ENCODE measurements at places on chromosomes 12 and 14.

DNA sequence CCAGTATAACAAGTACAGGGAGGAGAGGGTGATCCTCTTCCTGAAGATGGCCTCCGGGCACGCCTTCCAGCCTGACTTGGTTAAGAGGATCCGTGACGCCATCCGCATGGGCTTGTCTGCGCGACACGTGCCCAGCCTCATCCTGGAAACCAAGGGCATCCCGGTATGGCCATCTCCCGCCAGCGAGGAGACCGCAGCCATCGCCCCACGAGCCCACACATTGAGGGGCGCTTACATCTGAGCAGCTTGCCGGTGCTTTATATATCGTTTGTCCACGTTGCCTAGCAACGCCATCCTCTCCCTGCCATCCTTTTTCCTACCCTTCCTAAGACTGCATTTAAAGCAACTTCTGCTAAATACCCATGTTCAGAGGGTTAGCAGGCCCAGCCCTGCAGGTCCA, 71.5 kb downstream of the AACS start:
- no peak for DNase-seq

GRCh38 chr12:54371328-54372112, 7.2 kb upstream of the GPR84 start:
- DNase-seq: no peak

DNA sequence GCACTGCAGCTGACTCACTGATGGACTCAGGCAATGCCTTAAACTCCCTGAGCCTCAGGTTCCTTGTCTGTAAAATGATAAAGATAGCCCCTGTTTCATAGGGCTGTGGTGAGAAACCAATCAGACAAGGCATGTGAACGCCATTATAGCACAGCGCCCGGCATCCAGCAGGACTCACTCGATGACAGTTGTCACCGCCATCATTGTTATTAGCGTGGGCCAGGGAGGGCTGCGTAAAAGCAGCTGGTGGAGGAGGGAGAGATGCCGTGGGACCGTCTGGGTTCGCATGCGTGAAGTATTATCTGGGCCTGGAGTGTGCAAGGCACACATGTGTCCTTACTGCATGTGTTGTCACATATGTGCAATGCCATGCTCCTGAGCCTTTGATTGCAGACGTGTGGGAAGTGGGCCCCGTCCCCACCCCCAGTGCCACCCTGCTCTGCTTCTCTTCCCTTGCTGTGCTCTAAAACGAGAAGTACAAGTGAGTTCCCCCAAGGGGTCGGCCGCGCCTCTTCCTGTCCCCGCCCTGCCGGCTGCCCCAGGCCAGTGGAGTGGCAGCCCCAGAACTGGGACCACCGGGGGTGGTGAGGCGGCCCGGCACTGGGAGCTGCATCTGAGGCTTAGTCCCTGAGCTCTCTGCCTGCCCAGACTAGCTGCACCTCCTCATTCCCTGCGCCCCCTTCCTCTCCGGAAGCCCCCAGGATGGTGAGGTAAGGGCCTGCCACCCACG, at the start of gene PTPN6:
Gene PTPN6 (plus strand): TSS at position 546 of the 730 bp plus-strand sequence. CDS start 157 bp downstream, at position 703.
- DNase-seq: no peak

DNA sequence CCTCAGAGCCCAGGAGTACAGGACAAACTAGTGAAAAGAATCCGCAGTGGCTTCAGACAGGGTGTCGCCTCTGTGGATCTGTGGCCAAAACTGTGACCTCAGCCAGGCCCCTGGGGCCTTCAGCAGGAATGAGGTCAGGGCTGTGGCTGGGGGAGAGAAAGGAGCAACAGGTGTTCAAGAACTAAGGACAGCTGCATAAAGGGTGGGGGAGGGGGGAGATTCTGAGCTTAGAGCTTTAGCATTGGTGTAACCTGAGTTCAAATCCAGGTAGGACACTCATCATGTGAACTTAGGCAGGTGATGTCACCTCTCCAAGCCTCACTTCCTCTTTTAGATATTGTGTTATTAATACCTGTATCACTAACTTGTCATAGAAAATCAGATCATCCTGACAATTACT, 40.9 kb upstream of the CORO1C start:
- no peak for DNase-seq

GRCh38 chr12:52425466-52425865, 8.7 kb downstream of the KRT75 start:
- no peak for DNase-seq

DNA sequence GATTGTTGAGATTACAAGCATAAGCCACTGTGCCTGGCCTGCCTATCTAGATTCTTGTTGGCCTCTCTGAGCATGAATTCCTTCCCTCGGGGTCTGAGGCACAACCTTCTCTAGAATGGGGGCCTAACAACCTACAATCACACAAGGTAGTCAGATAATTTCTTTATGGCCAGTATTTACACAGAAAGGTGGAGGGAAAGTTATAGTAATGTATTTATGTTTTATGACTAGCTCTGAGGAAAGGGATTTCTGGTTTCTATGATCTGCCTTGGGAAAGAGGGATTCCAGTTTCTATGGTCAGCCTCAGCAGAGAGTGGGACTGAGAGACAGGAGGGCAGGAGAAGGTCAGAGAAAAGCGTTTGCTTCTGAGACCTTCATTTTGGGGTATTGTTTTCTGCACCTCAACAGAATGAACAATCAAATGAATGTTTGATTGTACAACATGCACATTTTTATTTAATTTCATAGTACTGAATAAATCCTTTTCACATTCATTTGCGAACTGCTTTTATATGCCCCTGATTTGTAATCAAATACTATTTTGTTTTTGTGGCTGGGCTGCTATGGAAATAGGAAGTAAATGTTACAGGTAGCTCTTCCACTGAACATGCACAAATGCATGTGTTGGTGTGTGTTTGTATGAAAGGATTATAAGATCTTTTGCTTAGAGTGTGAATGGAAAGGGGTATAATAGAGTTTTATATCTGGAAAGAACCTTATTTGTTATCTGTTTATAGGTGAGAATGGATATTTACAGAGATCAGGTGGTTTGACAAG, 499.7 kb upstream of the RGS6 start:
- no peak for DNase-seq

- DNase-seq: no peak
These were observed 1.7 kb downstream of the CDKN1B start for GRCh38 chr12:12718853-12719252.

GRCh38 chr12:22935090-22935489, 310.1 kb downstream of the ETNK1 start:
- DNase-seq: no peak
